NCI-H1048 (cell line): ENCODE measurements at places on chromosomes 1 and 21.

DNA sequence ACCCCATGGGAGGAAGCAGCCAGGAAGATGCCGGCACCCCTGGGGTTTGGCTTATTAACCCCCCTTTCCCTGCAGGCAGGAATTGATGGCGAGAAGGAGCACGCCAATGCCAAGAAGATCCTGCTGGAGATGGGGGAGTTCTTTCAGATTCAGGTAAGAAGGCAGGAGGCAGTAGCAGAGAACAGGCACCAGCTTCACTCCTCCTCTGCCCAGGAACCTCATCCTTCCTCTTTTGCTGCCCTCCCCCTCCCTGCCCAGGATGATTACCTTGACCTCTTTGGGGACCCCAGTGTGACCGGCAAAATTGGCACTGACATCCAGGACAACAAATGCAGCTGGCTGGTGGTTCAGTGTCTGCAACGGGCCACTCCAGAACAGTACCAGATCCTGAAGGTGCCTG lies 1.2 kb upstream of the RUSC1 start:
- DNase-seq: no peak

DNA sequence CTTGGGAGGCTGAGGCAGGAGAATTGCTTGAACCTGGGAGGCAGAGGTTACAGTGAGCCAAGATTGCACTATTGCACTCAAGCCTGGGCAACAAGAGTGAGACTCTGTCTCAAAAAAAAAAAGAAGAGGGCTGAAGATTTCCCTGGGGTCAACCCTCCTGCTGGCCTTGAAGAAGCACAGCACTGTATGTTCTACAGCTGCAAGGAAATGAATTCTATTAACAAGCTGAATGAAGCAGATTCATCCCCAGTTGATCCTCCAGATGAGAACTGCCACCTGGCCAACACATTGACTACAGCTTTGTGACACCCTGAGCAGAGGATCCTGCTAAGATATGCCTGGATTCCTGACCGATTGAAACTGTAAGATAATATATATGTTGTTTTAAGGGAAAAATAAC lies 129.5 kb downstream of the ADSS2 start:
- DNase-seq: no peak

- DNase-seq: no peak
Observed at GRCh38 chr21:42010507-42011495, 641 bp upstream of the ZBTB21 start.

GRCh38 chr1:13888351-13888986 lies 188.5 kb downstream of the PRDM2 start:
- DNase-seq: no peak

GRCh38 chr1:63705078-63705477 lies 68.7 kb upstream of the ROR1 start:
- DNase-seq: no peak

DNA sequence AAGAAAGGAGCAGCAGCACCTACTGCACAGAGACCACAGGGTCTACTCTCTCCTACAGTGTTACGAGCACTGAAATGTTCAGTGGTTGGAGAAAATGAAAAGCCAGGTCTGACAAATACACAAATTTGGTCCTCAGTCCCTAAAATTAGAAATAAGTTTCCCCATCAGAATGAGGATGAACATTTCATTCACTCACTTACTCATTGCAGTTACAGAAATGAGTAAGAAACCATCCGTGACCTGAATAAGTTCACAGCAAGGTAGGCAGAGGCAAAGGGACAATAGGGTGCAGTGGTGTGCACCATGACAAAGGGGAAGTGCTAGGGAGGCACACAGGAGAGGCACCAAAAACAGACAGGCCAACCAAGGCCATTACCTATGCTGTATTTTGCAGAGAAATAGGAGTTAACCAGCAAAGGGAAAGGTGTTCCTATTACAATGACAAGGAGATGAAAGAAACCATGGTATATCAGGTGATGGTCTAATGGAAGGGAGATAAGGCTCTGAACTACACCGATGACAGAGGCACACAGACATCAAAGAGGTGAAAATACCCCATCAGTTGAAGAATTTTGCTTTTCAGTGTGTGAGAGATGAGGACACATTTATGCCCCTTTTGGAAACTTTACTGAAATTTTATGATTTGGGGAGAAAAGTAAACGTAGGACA lies 29.4 kb downstream of the VAV3 start:
- no peak for DNase-seq
